ENCODE measurements at places on chromosomes 6 and 20. TPM values are rescaled to one million over a fixed set of nuclear protein-coding genes. Genes with fewer than 3 reads are reported as not detected.

Gene CTNNBL1
- polyA plus RNA-seq, result 51.5 TPM

Gene PRDM13
- not detected for polyA plus RNA-seq

Gene TRDN
- polyA plus RNA-seq, result 2.8 TPM

Gene OLIG3
- not detected for polyA plus RNA-seq

Gene DEFB123
- not detected for polyA plus RNA-seq

Gene DEFB127
- not detected for polyA plus RNA-seq

Gene CNBD2
- 1.1 TPM for polyA plus RNA-seq

Gene C20orf141
- polyA plus RNA-seq, result not detected

Gene CD109
- 15.2 TPM for polyA plus RNA-seq

Gene PCK1
- polyA plus RNA-seq, result 17.2 TPM

Gene TPD52L1
- 92.7 TPM for polyA plus RNA-seq

Gene C6orf52
- 3.7 TPM for polyA plus RNA-seq

All from left kidney (tissue), 8 donors.